ENCODE measurements at places on chromosomes 6 and 20.

- no peak for DNase-seq
These were observed 28.1 kb downstream of the PYGB start for GRCh38 chr20:25275813-25276532.

- DNase-seq, result no peak
These were observed 20.0 kb downstream of the PDSS2 start for GRCh38 chr6:107439406-107439805.

- DNase-seq, result no peak
These were observed 41.8 kb downstream of the SLC22A23 start for GRCh38 chr6:3415082-3415453.

DNA sequence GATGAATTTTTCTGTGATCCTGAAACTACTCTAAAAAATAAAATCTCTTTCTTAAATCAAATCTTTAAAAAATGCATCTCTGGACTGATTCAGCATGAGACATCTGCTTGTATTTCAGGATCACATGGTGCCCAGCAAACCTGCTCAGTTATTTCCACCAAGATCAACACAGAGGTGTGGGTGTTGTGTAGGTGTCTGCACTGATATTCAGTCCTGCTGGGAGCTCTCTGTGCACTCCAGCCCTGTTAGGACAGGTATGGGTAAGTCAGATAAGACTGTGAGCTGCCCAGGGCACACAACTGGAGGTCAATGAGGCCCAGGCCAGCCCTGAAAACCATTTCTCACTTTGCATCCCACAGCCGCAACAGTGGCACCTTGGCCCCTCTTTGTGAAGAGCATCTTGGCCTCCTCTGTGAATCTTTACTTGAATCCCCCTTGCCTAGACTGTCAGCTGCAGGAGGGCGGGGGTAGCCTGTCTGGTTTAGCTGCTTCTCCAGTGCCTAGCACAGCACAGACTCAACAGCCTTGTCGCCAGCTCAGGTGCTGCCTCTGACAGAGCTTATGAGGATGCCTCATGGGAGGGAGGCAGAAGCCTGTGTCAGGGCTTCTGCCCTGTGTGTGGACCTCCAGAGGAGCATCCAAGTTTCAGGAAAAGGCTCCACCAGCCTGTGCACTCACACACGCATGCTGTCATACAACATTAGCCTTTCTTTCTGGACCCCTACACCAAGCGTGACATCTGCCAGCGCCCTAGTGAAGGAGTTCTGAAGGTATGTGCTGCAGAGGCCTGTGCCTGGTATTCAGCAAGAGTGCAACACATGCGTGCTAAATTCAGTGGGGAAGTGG is 187.6 kb upstream of the CST7 start:
- DNase-seq, result no peak
